ENCODE measurements at places on chromosomes 4 and X.

- peak; percentile 24 for DNase-seq
Observed at GRCh38 chrX:51395810-51396728, 63.4 kb downstream of the NUDT10 start.

DNA sequence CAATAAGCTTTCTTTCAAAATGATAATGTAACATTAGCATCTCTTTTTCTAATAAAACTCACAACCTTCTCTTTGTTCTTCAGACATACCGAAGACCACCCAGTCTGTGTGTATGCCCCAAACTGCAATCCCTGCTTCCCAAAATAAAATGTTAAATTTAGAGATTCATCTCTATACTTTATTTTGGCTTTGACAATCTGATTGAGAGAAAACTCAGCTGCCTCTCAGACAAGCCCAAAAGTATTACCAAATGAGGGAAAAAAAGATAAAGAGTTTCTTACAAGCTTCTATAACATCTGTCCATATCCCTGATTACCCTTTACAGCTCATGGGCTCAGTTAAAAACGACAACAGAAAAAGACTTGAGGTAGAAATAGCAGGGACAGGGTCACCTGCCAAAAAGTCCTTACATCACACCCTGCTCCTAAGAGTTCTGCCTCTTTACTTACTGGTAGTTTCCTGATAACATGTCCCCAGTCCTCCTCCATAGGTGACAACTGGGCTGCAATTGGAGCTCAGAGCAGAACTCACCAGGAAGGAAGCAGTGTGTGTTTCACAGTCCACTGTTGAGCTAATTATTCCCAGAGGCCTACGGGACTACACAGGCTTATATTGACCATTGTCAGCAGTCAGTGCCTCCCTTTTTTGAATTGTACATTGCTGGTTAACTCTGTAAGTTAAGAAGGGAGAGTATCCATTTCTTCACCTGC, 70.9 kb upstream of the FAM9C start:
- DNase-seq: no peak

DNA sequence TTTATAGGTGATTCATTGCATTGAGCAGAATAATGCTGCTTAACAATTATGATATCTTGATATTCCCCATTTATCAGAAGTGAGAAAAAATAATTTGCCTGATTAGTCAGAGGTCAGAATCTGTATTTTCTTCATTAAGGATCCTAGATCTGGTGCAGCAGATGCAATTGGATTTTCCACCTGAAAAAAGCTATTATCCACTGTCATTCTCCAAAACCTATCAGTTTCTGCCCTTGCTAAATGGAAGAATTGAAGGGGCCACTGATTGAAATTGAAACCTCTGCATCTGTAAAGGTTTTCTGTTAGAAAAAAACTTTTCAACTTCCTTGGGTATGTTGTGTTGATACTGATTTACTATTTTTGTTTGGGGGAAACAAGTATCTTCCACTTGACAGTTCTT, 636.0 kb upstream of the NDST4 start:
- no peak for DNase-seq

DNA sequence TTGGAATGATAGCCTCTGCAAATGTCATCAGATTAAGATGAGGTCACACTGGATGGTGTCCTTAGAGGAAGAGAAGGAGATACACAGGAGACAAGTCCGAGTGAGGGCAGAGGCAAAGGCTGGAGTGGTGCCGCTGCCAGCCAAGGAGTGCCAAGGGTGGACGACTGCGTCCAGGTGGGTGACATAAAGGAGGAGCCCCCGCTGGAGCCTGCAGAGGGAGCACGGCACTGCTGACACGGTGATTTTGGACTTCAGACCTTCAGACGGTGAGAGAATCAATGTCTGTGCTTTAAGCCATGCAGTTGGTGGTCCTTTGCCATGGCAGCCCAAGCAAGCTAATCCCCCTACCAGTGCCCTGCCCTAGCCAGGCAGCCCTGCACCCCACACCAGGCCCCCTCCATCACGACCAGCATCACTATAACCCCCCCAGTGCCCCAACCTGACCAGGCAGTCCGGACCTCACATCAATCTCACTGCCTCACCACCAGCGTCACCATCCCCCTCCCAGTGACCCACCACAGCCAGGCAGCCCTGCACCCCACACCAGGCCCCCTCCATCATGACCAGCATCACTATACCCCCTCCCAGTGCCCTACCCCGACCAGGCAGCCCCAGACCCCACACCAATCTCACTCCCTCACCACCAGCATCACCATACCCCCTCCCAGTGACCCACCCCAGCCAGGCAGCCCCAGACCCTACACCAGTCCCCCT, 130.0 kb downstream of the HMX1 start:
- DNase-seq: no peak

DNA sequence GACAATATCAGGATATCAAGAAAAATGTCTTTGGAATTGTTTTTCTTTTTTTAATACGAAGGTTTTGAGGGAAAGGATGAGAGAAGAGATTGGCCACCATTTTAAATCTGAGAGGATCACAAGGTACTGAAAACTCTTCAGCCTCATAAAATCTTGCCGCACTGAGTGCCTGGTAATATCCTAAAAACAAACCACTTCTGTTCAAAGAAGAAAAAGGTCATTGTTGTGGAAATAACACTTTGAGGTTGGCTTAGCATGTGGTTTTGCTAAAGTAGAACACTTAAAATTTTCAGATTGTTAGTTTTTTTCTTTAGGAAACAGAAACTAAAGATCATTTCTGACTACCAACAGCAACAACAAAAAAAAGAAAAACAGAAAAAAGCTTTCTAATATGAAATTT, 1.0 kb upstream of the CLDN22 start:
- DNase-seq: no peak

GRCh38 chrX:25600776-25601175, 537.4 kb upstream of the MAGEB18 start:
- DNase-seq: no peak

DNA sequence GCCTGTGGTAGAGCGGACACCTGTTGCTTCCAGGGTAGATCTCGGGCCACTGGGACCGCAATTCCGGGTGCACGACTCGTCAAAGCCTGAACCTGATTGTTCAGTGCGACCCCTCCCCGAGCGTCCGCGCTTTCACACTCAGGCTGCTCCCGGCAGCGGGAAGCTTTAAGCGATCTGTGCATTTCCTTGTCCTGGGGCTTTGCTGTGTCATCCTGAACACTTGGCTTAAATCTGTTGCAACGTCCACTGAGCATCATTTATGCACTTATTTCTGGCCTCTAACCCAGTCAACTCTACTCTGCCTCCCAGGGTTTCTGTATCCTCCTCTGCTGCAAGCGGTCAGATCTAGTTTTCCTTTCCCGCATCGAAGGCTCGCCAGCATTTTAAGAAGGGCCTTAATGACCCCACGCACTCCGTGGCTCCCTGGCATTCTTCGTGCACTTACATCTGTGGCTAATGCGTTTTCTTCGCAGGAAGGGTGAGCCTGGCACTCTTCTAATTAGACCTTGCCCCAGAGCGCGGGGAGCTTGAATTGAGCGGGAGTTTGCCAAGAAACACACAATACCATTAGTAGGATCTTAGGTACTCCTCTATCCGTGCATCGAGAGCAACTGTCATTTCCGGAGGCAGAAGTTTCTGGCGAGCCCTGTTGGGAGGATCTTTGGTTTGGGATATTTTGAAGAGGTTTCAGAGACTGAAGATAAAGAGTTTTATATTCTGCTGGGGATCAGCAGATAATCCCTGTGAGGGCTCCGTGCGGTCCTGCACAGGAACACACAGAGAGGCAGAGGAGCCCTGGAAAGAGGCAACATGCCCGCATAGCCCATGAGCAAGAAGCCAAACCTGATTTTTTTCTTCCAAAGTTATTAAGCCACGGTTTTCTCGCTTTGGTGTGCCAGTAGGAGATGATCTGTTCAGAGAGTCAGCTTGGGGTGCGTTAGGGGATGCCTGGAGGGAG, 654 bp upstream of the DDIT4L start:
- DNase-seq: peak; percentile 37

- DNase-seq: peak; percentile 22
Observed at GRCh38 chrX:110317061-110317819, 645 bp downstream of the AMMECR1 start.

- DNase-seq: peak; percentile 13
Observed at GRCh38 chr4:138241281-138242075, 671 bp downstream of the SLC7A11 start.

- DNase-seq: no peak
Observed at GRCh38 chr4:154041640-154042039, 252.8 kb upstream of the SFRP2 start.

DNA sequence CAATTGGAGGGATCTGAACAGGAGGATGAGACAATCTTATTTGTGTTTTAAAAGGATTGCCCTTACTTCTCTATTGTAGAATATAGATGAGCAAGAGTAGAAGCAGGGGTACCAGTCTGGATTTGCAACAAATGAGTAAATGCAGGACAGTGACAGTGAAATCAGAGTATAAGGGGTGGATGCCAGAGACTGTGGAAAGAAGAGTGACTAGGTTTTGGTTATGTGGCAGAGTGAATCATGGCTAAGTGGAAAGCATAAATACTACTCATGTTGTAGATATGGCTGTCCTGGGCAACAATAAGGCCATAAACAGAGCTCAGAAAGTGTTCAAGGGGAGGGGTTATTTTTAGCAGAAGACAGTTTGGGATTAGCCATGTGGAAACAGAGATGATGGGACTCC, 6.0 kb upstream of the VSIG4 start:
- DNase-seq: no peak

DNA sequence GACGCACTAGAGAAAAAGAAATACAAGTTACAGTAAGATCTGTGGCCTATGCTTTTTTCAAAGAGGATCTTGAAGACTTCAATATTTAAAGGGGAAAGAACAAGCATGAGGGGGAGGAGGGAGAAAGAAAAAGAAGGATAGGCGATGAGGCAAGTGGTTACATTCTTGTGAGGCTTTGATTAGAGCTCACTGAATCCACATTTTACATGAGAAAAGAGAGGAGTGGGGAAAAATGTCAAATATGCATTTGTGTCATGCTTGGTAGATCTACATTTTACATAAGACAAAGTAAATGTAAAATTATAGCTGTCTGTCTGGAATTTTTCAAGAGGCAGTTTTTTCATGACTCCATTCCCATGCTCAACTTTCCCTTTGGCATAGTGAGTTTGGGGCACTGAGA, 965.9 kb downstream of the FSTL5 start:
- DNase-seq: no peak

GRCh38 chr4:175373031-175373430, 439.0 kb downstream of the GPM6A start:
- DNase-seq: no peak

DNA sequence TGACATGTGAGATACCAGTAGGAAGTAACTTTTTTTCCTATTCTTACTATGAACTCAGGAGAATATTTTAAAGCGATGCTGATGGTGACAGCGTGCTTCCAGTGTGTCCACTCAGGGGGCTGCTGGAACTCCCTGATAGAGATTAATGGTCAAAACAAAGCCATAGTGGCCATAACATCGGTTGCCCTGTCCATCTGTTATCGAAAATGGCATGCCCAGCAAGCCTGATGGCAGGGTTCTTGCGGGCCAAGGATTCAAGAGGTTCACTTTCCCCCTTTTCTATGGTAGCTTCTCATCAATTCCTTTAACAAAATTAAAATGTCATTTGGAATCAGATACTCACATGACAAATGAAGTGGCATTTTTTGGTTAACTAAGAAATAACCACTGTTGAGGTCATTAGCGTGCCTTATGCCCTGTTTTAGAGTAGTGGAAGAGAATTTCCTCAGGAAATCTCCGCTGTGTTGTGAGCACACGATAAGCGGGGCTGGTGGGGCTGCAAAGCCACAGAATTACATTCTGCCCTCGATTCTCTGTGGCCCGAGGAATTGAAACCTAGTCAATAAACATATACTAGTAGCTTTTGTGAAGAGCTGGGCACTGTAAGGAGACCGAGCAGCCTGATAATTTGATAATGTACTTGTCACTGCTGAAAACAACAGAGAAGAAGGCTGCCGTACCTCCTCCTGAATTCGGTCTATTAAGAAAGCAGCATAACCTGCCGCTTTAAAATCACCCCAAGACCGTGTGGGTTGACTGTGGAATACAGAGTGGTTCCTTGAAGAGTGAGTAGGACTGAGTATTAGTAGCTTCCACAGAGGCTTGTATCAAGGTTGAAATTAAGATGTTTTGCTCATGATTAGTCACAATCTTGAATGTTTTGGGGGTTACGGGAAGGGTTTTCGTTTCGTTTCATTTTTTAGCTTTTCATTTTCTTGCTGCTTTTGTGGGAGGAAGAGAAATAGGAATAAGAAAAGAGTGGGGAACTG, 46.7 kb downstream of the PTCHD1 start:
- no peak for DNase-seq

DNA sequence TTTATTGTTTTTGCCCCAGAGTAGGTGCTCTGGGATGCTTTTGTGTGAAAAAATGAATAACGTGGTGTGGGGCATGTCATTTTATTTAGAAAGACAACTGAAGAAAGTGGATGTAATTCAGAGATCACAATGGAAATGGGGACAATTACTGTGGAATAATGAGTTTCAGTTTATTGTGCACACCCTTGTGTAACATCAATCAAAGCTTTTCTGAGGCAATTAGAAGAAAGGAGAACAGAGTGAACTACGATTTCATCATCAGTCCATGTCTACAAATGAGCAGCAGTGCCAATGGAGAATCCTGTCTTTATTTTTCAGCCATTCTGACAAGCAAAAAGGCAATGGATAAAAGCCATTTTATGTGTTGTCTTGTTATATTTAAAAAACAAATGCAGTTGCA, 339.2 kb downstream of the TMA16 start:
- no peak for DNase-seq

GRCh38 chrX:120120223-120120622, 4.5 kb upstream of the RHOXF1 start:
- no peak for DNase-seq

- DNase-seq: no peak
Observed at GRCh38 chrX:139094671-139095592, 383.4 kb upstream of the FGF13 start.

DNA sequence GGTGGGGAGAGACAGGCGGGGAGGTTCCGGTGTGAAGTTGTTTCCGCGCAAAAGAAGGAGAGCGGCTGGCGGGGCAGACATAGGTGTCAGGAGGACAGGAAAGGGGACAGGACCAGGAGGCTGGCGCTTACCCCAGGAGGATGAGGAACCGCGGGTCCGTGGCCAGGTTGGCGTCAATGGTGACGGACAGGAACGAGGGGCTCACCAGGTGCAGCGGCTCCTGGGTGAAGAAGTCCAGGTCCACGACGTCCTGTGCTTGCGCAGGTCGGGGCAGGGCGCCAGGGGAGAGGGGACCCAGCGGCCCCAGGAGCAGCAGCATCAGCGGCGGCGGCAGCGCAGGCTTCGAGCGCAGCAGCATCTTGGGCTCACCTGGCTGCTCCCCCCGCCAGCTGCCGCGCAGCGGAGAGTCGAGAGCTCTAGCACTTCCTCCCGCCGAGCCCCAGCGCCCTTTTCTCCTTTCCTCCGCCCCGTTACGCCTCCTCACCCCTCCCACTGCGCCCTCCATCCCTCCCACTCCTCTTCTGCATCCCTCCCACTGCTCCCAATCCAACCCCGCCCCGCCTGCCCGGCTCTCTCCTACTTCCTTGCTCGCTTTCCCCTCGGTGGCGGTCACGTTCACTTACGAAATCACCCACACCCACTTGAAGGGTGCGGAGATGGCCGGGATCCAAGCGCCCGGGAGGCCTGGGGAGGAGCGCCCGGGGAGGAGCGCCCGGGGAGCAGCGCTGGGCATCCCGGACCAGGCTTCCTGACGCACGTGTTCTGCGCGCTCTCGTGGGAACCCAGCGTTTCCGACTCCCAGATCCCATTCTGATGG, at the start of gene HPSE:
Gene HPSE, minus strand, starts transcription at position 424 of the 817 bp plus-strand sequence. Its CDS starts 66 bp downstream, at position 358.
- peak; percentile 49 for DNase-seq

All from hindlimb muscle (tissue), 1 donor.